ENCODE measurements at places on chromosomes 1 and 21.

GRCh38 chr1:17170571-17170970 is 34.4 kb upstream of the PADI1 start:
- no peak overlapping the region for H3K4me3 ChIP-seq
- no peaks in the 10 kb centered on the region for H3K4me1 ChIP-seq
- H3K27ac ChIP-seq: no peak overlapping the region
- no peak for DNase-seq
- H3K27me3 ChIP-seq: no peaks in the 10 kb centered on the region
- H3K36me3 ChIP-seq: no peaks in the 10 kb centered on the region

- H3K27me3 ChIP-seq: no peaks in the 10 kb centered on the region
- no peaks in the 10 kb centered on the region for H3K4me1 ChIP-seq
- H3K27ac ChIP-seq: no peak overlapping the region
- DNase-seq: no peak
- H3K4me3 ChIP-seq: no peak overlapping the region
Observed at GRCh38 chr1:71561206-71561605, 480.4 kb upstream of the ZRANB2 start.

DNA sequence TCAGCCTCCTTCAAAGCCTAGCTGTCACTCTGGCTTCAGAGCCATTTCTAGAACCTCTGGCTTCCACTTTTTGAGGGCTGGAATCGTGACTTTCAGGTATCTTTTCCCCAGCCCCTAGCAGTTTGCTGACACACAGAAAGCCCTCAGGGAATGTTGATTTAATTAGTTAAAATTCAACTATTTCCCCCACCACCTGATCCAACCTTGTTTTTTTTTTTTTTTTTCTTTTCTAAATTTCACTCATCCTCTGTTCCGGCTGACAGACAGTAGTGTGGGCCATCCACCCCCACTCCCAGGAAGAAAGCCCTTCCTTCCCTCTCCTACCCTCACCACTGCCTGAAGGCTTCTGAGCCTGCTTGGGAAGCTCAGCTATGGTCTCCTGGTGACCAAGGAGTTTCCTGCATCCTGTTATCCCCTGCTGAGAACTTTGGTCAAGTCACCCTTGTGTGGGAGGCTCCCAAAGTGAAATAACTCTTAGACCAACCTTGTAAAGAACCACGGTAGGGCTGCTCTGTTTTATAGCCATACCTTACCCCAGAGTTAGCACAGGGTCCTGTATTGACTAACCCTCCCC is 29.4 kb downstream of the KCNJ6 start:
- no peaks in the 10 kb centered on the region for H3K36me3 ChIP-seq
- H3K27me3 ChIP-seq: no peaks in the 10 kb centered on the region
- H3K4me1 ChIP-seq: no peaks in the 10 kb centered on the region
- H3K4me3 ChIP-seq: no peak overlapping the region

GRCh38 chr1:57018119-57018518 is 52.3 kb upstream of the C8B start:
- H3K36me3 ChIP-seq: no peaks in the 10 kb centered on the region
- no peak overlapping the region for H3K27ac ChIP-seq
- DNase-seq: no peak
- no peak overlapping the region for H3K4me3 ChIP-seq

DNA sequence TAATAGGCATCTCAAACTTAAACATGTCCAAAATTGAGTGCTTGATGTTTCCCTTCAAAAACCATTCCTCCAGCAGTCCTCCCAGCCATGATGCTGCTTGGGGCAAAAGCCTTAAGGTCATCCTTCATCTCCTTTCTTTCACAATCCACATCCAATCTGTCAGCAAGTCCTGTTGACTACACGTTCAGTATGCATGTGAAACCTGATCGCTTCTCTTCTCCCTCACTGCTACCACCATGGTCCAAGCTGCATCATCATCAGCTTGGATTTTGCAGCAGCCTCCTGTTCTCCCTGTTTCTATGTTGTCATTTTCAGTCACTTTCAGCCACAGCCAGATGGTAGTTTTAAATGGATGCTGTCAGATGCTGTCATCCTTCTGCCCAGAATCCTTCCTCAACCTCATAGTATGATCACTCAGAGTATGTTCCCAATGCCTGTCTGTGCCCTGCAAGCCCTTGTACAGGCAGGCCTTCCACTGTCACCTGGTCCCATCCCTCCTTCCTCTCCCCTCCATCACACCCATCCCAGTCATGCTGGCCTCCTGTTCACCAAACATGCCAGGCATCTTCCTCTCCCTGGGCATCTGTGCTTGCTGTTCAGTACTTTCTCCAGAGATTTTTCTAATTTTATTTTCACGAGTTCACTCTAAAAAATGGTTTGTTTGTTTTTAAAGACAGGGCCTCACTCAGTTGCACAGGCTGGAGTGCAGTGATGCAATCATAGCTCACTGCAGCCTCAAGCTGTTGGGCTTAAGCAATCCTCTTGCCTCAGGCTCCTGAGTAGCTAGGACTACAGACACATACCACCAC is 66.0 kb downstream of the SYDE2 start:
- H3K36me3 ChIP-seq: no peaks in the 10 kb centered on the region
- no peak overlapping the region for H3K27ac ChIP-seq
- H3K27me3 ChIP-seq: no peaks in the 10 kb centered on the region

DNA sequence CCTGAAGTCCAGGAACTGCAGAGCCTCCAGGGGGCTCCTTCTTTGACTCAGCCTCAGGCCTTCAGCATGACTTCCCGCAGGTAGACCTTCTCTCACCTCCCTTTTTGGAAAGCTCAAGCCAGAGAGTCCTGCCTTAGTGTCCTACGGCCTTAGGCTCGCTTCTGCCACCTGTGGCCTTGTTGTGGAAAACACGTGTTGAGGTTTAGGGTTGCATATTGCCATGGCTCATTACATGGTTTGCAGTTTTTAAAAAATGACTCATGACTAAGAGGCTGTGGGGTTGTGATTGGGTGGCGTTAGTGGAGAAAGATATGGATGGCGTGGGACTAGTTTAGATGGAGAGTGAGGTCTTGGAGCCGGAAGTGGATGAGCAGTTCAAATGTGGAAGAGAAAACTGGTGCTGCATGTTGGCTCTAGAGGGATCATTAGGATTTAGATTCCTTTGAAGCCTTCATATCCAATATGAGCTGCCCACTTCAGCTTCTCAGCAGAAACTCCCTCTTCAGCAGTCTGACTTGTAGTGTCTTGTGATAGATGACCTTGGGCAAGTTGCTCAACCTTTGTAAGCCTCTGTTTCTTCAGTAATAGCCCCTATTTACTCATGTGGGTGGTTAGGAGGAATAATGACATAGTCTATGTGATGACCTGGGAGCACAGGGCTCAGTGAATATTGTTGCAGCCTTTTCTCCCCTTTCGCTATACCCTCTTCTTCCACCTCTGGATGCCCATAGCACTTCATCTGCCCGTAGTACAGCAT is 6.5 kb upstream of the FGGY start:
- H3K27me3 ChIP-seq: no peaks in the 10 kb centered on the region
- H3K36me3 ChIP-seq: no peaks in the 10 kb centered on the region
- peaks cover 13% of the 10 kb centered on the region for H3K4me1 ChIP-seq
- no peak overlapping the region for H3K27ac ChIP-seq
- DNase-seq: peak; percentile 73

- H3K27me3 ChIP-seq: no peaks in the 10 kb centered on the region
- H3K27ac ChIP-seq: no peak overlapping the region
- no peak for DNase-seq
Observed at GRCh38 chr1:225666495-225666894, 13.6 kb upstream of the ENAH start.

DNA sequence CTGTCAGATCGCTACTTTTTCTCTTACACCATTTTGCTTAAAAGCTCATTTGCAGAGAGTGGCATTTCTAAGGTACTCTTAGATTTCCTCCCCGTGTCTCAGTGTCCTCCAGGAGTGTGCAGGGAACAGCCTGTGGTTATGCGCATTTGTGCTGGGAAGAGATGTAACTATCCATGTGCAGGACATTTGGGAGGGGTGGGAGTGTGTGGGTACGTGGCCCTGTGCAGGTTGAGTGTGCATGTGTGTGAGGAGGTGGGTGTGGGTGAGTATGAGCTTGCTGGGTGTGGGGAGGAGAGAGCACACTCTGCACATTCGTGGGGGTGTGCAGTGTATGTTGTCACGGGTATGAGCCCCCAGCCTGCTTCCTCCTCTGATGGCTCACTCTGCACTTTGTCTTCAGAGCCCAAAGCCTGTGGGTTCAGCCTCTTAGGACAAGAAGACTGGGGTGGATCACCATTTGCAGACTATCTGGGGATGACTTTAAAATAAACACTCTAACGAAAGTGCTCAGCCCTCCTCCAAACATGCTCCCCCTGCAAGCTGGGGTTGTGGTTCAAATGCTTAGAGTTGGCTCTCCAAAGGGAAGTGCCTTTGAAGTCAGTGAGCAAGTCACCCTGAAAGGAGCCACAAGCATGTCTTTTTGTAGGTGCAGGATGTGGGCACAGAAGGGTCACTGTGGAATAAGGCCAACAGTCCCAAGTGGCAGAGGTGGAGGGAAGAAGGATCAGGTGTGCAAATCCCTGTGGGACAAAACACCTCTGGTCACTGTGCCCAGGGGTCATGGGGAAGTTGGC is 295.4 kb downstream of the RRAGC start:
- H3K4me3 ChIP-seq: no peak overlapping the region
- H3K4me1 ChIP-seq: peaks cover 4% of the 10 kb centered on the region
- H3K27me3 ChIP-seq: no peaks in the 10 kb centered on the region
- H3K36me3 ChIP-seq: no peaks in the 10 kb centered on the region
- H3K27ac ChIP-seq: no peak overlapping the region
- DNase-seq: no peak

GRCh38 chr1:99306056-99306455 is 41.8 kb downstream of the PLPPR4 start:
- H3K4me3 ChIP-seq: no peak overlapping the region
- H3K27me3 ChIP-seq: no peaks in the 10 kb centered on the region
- H3K27ac ChIP-seq: no peak overlapping the region

- no peaks in the 10 kb centered on the region for H3K36me3 ChIP-seq
- no peak for DNase-seq
- H3K4me1 ChIP-seq: no peaks in the 10 kb centered on the region
- no peak overlapping the region for H3K4me3 ChIP-seq
- H3K27ac ChIP-seq: no peak overlapping the region
Observed at GRCh38 chr1:158285756-158286241, 3.9 kb upstream of the CD1C start.

DNA sequence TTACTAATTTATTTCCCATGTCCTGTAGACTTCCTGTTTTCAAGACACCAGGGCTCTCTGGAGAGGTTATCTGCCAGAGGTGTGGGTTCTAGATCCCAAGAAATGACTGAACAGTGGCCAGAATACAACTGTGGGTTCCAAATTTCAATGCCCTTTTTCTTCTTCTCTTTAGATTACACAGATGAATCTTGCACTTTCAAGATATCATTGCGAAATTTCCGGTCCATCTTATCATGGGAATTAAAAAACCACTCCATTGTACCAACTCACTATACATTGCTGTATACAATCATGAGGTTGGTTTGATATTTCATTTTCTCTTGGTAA is 15.0 kb downstream of the IFNAR2 start:
- H3K4me3 ChIP-seq: no peak overlapping the region
- H3K27me3 ChIP-seq: no peaks in the 10 kb centered on the region
- H3K36me3 ChIP-seq: peaks cover 19% of the 10 kb centered on the region
- H3K27ac ChIP-seq: no peak overlapping the region

DNA sequence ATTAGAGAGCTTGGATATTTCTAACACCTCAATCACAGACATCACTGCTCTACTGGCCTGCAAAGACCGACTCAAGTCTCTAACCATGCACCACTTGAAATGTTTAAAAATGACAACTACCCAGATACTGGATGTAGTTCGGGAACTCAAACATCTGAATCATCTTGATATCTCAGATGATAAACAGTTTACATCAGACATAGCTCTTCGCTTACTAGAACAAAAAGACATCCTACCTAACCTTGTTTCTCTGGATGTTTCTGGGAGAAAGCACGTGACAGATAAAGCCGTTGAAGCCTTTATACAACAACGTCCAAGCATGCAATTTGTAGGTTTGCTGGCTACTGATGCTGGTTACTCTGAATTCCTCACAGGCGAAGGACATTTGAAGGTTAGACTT is 45.1 kb downstream of the ZYG11B start:
- H3K27me3 ChIP-seq: no peaks in the 10 kb centered on the region
- H3K27ac ChIP-seq: no peak overlapping the region
- no peaks in the 10 kb centered on the region for H3K4me1 ChIP-seq
- no peaks in the 10 kb centered on the region for H3K36me3 ChIP-seq

Measured in body of pancreas (tissue), 4 donors.